ENCODE measurements at places on chromosomes 2 and 18.
A peak's percentile ranks its signal among the peaks of the same experiment; 100 is the strongest.

- no peak for DNase-seq
Measured at GRCh38 chr2:45329045-45329677, 281.9 kb downstream of the SRBD1 start.

- DNase-seq: no peak
Measured at GRCh38 chr2:174044556-174044955, 79.4 kb upstream of the SP3 start.

- DNase-seq: no peak
Measured at GRCh38 chr2:191611614-191612013, 66.3 kb upstream of the NABP1 start.

GRCh38 chr2:199462956-199463692 is 5.4 kb upstream of the SATB2 start:
- DNase-seq: no peak

DNA sequence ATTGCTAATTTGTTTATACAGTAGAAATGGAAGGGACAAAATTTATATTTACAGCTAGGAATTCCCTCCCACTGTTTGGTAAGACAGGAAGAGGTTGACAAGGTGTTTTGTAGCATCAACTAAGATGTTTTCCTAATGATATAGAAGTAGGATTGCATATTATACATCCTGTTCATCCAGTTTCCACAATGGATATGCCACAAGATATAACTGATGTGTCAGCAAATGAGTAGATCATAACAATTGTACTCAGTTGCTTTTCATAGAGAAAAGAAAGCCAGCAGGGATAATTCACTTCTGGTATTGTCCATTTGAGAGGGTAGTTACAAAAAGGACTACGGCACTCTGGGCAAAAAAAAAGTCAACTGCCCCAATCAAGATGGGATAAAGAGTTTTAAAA is 102.7 kb downstream of the CALCRL start:
- DNase-seq: no peak

DNA sequence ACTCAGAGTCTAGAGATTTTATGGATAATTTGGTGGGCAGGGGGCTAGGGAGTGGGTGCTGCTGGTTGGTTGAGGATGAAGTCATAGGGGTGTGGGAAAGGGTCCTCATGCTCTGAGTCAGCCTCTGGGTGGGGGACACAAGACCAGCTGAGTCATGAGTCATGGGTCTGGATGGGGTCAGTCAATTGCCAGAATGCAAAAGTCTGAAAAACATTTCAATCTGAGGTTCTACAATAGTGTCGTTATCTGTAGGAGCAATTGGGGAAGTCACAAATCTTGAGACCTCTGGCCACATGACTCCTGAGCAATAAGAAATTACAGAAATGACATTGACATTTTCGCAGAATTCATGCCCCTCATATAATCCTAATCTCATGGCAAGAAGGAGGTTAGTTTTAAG is 15.1 kb downstream of the NMS start:
- no peak for DNase-seq

- DNase-seq: no peak
Measured at GRCh38 chr2:170588729-170589128, 126.4 kb upstream of the SP5 start.

GRCh38 chr2:113123726-113124125 is 3.7 kb upstream of the IL1RN start:
- DNase-seq: no peak

DNA sequence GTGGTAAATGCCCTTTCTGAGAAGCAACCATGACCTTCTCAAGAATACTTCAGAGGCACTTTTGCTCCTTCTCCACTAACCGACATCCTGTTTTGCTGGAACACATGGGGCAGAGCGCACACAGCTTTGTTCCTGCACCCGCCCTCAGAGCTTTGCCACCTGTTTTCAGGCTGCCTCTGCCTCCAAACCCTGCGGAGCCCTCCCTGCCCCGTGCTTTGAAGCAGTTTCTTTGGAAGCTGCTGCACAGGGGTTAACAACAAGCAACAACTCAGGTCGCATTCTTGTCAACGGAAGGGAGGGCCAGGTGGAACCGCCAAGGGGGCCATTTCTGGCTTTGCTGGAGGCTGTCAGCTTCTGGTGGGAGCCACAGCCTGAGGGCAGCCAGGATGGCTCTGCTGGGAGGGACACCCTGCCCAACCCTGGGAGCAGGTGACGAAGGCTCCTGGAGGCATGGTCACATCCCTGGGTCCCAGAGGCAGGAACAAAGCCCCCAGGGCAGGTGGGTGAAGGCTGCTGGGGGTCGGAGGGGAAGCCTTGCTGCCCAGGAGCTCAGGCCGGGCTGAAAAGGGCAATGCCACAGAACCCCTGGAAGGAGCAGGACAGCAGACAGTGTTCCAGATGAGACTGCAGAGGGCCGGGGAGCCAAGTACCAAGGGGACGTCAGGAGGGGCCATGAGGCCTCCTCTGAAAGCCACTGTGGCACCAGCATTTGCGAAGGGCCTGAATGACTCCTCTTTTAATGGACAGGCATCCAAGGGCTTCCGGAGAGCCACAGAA is 46.8 kb downstream of the MRPS5 start:
- peak; percentile 70 for DNase-seq

- DNase-seq: no peak
Measured at GRCh38 chr18:35247412-35248249, 6.8 kb downstream of the ZNF397 start.

- DNase-seq: no peak
Measured at GRCh38 chr2:109173311-109174171, 44.5 kb downstream of the SH3RF3 start.

GRCh38 chr18:47929681-47930198 is 719 bp downstream of the SMAD2 start:
- DNase-seq: no peak

- DNase-seq: no peak
Measured at GRCh38 chr2:105682401-105682800, 62.3 kb upstream of the NCK2 start.

DNA sequence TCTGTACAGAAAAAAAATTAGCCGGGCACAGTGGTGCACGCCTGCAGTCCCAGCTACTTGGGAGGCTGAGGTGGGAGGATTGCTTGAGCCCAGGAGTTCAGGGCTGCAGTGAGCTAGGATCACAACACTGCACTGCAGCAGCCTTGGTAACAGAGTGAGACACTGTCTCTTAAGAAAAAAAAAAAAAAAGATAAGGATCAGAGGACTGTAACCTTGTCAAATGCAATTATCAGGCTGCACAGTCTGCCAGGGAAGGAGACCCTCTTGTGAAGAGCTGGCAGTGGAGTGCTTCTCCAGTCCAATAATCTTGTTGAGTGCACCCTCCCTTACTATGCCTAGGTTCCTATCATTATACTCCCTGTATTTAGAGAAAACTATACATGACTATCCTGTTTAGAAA is 330.7 kb downstream of the PDE11A start:
- DNase-seq: no peak

GRCh38 chr2:207141386-207141785 is 24.4 kb downstream of the KLF7 start:
- DNase-seq: no peak

GRCh38 chr2:12750166-12750905 is 33.6 kb downstream of the TRIB2 start:
- DNase-seq: no peak

DNA sequence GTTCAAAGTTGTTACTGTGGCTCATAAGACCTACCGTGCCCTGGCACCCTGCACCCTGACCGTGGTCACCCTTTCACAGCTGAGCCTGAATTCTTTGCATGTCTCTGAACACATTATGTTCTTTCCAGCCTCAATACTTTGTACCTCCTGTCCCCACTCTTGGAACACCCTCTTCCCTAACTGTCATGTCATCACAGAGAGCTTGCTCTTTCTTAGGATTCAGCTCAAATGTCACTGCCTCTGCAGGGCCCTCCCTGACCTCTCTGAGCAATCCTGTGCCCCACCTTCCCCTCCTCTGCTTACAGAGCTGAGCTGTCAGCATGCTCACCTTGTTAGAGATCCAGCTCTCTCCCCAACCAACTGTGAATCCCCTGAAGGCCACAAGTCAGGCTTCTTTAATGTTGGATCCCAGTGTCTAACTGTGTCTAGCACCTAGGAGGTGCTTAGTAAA is 15.0 kb downstream of the PRKAG3 start:
- no peak for DNase-seq

DNA sequence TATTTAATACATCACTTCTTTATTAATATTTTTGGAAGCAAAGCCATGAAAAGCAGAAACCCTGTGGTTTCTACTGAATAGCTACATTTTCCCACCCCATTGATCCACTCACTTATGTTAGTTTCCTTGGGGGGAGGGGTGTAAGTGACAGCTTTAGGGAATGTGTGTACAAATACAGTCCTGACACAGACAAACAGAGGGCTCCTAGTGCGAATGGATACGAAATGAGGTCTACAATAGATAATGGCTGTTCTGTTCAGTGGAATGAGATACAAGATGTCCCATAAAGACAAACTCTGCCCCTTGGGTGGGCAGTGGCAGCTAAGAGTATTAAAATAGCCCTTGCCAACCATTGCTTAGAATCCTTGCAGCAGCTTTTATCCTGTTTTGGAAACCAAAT is 312.9 kb downstream of the NCKAP5 start:
- DNase-seq: no peak

GRCh38 chr2:160006475-160006874 is 55.9 kb downstream of the PLA2R1 start:
- no peak for DNase-seq

- DNase-seq: no peak
Measured at GRCh38 chr2:64223055-64223454, 78.8 kb upstream of the PELI1 start.

- DNase-seq: no peak
Measured at GRCh38 chr2:203685081-203685621, 21.3 kb upstream of the CD28 start.

DNA sequence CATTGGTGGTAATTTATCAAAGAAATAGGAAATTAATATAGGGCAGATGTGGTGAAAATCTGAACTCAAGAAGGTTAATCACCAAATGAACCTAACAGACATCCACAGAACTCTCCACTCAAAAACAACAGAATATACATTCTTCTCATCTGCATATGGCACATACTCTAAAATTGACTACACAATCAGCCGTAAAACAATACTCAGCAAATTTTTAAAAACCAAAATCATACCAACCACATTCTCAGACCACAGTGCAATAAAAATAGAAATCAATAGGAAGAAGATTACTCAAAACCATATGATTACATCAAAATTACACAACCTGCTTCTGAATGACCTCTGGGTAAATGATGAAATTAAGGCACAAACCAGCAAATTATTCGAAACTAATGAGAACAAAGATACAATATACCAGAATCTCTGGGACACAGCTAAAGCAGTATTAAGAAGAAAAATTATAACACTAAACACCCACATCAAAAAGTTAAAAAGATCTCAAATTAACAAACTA is 31.0 kb downstream of the RBM43 start:
- DNase-seq: no peak

DNA sequence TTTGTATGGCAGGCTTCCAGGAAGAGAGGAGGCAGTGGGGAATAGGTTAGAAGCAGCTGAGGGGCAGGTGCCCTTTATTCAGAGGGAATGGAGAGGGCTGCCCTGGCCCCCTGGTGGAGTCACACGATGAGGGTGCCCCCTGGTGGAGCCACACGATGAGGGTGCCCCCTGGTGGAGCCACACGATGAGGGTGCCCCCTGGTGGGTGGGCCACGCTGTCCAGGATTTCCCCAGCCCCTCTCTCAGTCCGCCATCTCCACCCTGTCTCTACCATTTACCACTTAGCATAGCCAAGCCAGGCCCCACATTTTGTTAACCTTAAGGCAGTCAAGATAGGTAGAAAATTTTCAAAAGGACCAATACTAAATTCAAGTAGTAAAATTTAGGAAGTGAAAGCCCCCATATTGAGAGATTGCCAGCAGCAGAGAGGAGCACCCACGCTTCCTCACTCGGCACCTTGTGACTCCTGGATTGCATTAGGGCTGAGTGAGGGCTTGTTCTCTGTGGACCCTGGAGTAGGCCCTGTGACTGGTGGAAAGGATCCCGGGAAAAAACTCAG is 10.4 kb upstream of the FAM228A start:
- peak; percentile 62 for DNase-seq

DNA sequence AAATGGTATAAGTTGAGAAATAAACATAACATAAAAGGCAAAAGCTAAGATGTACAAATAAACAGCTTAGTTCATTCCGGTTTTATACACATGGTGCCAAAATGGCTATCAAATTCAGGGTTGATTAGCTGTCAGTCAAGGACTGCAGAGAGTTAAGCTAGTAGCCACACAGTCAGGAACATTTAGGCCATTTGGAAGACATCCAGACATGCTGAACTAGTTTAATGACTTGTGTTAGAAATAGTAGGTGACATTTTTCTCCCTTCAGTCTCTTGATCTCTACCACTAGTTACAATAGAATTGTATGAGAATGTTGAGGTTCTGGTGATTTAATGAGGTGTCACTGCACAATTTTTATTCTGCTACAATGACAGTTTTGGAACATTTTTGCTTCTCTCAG is 394.4 kb upstream of the SPHKAP start:
- DNase-seq: no peak

DNA sequence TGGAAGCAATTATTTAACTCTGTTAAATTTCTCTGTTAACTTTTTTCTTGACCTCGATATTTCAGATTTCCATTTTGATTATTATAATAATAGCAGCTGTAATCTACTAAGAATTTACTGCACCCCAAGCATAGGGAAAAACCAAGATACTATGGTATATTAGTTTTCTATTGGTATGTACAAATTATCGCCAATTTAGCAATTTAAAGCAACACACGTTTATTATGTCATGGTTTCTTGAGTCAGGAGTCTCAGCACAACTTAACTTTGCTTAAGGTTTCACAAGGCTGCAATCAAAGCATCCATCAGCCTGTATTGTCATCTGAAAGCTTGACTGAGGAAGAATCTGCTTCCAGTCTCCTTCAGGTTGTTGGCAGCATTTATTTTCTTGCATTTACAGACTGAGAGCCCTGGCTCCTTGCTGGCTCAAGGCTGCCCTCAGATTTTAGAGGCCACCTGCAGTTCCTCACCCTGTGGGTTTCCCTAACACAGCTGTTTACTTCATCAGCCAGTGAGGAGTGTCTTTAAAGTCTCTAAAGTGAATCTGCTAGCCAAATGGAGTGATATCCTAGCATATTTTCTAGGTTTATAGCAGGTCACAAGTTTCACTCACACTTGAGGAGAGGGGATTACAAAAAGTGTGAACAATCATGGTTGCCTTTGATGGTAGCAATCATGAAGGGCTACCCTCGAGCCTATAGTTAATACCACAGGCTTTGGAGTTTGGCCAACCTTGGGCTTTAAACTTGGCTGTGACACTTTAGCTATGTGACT is 4.4 kb upstream of the VPS54 start:
- DNase-seq: no peak

- DNase-seq: no peak
Measured at GRCh38 chr18:45777393-45777792, 48.1 kb upstream of the SIGLEC15 start.

DNA sequence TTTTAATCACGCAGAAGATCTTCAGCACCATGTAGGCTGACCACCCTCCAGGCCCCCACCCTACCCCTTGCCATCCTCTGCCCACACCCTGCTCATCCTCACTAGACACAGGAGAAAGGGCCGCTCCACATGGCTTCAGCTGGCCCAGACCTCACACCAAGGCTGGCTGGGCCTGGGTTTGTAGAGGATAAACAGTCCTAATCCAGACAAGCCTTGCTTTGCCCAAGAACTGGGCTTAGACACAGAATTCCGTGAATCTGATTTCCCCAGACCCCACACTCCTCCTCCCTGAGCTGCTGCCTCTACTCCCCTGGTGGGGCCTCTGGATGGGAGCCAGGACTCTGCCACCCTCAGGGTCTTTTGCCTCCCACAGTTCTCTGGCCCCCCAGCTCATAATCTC is 185.3 kb downstream of the CYP26B1 start:
- DNase-seq: no peak
